ENCODE measurements at places on chromosomes 5 and 9.

DNA sequence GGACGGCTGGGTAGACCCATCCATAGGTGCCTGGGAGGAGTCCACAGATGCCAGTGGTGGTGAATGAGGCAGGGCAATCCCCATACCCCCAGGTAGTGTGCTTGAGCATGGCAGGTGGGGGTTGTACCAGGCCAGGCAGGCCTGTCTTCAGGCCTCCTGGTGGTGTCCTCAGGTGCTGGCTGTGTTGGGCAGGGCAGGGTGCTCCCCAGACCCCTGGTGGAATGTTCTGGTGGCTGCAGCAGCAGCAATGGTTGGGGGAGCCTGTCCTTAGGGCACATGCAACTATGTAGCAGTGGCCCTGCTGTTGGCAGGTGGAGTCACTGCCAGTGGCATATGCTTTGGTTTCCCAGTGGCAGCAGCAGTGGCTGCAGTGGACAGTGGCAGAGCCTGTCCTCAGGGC lies 10.0 kb downstream of the ALG2 start:
- no peak for DNase-seq

DNA sequence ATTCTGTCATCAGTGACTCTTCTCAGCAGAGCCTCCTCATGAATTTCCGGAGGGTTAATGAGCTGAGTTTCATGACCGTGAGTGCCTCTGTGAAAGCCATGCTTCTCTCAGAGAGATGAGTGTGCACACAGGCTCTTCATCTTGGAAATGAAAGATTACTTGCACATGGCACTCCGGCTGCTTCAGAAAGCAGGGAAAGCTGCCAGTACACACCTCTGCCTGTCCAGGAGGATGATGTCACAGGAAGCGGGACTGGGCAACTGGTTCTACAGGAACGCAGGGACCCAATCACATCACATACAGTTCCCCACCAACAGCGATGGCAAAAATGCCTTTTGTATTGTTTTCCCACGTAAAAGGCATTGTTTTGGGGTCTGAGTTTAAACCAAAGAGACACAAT lies 286.0 kb upstream of the DAP start:
- DNase-seq: no peak

- DNase-seq: no peak
Observed at GRCh38 chr5:103525361-103525760, 37.2 kb downstream of the NUDT12 start.

GRCh38 chr9:34985311-34985899 lies 4.1 kb upstream of the DNAJB5 start:
- no peak for DNase-seq

GRCh38 chr9:134541097-134541747 lies 100.4 kb upstream of the COL5A1 start:
- no peak for DNase-seq

DNA sequence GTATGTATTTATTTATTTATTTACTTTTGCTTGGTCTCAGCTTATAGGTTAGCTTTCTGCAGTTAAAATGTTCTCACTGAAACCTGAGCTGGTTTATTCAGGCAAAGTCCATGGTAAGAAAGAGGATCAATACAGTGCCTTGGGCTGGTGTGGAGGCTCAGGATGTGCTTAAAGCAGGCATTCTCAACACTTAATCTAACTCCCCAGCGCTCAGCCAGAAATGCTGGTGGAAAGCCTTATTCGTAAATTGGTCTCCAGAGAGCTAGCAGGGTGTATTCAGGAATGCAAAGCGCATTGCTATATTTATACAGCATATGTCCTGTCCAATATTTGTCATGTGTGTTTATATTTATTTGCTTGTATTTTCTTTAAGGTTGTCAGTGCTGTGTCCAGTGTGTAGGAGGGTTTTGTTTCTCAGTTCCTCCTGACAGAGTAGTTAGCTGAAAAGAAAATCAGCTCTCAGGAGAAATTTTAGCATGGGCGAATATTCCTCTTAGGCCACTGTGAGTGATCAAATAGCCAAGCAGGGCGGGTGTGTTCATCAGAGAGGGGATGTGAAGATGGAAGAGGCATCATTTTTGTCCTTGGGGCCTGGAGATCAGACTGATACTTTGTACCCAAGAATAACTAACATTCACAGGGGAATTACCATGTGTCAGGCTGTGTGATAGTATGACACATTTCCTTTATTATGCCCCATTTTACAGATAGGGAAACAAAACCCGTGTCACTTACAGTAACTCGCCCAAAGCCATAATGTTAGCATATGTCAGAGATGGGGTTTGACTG lies 65.8 kb downstream of the DOCK2 start:
- DNase-seq: no peak

- no peak for DNase-seq
Observed at GRCh38 chr5:83049370-83049885, 27.8 kb downstream of the TMEM167A start.

GRCh38 chr9:506281-506680 lies 291.6 kb downstream of the DOCK8 start:
- no peak for DNase-seq

DNA sequence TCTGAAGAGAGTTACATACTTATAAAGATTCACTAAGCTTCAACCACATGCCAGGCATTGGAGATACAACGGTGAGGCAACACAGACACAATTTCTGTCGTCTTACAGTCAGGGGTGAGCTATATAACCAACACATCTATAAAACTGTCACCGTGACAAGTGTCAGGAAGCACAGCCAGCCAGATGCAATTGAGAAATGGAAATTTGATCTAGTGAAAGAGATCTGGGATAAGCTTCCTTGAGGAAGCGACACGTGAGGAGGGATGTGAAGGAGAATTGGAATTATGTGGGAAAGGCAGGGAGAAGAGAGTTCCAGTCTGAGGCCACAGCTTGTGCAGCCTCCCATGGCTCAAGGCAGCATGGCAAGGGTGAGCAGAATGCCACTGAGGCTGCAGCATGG lies 50.9 kb upstream of the ZNF354B start:
- no peak for DNase-seq

GRCh38 chr9:92228628-92229027 lies 64.9 kb downstream of the IARS1 start:
- no peak for DNase-seq

Measured in stimulated activated CD8-positive, alpha-beta memory T cell treated with anti-CD3 and anti-CD28 coated beads, Interleukin-15, amount 100 ng/mL, for 48 hours (primary cell).